Astrocyte of the cerebellum (primary cell): ENCODE measurements at places on chromosomes 5 and 9.

DNA sequence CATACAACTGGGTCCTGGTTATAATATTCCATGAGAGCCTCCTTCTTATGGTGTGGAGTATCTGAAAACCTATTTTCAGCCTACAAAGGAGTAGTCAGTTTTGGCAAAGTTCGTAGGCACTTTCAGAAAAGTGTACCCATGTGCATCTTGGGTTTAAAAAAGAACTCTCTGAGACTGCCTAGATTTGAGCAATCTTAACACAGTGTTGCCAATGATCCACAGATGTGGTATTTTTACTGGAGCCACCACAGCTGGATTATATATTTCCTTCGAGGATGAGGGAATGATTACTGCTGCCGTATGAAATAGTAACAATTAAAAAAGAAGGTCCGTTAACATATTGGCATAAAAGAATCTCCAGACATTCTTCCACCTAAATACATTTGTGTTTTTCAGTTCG, 1.1 kb downstream of the PALM2AKAP2 start:
- no peak for DNase-seq

- DNase-seq: no peak
Observed at GRCh38 chr5:556909-557441, 32.7 kb upstream of the SLC9A3 start.

DNA sequence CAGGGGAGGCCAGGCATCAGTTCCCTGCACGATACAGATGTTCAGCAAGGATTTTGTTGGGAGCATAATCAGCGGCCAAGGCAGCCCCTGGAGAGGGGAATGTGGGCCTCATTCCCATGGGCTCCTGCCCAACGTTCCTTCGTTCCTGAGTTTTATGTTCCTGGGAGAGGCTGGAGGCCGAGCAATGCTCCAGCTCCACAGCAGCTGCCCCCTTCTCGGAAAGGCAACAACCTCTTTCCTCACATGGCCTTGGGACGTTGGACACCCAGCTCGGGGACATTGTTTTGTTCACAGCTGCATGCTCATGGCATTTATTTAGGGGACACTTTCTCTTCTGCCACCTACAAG, 63.8 kb upstream of the COL15A1 start:
- DNase-seq: no peak

DNA sequence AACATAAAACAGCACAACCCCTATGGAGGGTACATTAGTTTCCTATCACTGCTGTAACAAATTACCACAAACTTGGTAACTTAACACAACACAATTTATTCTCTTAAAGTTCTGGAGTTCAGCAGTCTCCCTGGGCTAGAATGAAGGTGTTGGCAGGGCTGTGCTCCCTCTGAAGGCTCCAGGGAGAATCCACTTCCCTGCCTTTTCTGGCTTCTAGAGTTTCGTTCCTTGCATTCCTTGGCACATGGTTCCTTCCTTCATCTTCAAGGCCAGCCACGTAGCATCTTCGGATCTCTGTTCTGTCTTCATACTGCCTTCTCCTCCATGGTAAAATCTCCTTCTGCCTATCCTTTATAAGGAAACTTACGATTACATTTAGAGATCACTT, 25.0 kb upstream of the GSN start:
- no peak for DNase-seq

DNA sequence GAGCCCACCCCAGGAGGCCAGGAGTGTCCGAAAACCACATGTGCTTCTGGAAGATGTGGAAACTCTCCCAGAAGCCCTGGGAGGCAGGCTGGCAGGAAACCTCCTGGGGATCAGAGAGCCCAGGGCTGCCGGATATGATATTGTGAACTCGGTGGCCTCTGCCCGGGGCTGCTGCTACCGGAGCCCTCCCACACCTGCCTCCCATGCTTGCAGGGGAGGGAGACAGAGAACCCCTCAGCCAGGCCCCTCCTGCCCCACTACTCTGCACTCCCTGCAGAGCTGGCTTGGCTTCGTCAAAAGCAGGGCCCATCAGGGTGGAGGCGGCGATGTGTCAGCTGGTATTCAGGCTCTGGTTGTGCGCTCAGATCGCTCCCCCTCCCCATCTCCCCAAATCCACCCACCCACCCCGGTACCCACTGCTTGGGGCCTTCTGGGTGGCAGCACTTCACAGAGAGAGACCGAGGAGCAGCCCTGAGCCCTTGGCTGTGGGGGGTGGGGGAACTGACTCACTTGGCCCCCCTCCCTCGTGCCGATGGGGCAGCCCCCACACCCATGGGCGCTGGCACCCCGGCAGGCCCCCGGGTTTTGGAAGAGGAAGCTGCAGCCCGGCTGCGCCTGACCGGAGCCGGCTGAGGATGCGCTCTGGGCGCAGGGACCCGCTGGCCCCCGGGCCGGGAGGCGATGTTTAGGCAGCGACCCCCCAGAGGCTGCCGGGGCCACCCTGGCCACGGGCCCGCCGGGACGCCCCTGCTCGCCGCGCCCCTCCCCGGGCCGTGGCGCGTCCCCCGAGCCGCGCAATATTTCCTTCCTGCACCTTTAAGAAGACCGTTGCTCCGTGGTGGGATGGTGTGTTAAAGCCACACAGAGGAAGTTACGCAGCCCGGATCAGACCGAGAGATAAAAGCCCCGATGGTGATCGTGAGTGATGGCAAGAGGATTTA, 786 bp upstream of the NTNG2 start:
- DNase-seq: peak; percentile 34

- DNase-seq: no peak
Observed at GRCh38 chr5:15004506-15004905, 132.9 kb upstream of the ANKH start.

- DNase-seq: peak; percentile 48
Observed at GRCh38 chr5:129852747-129853352, 51.4 kb upstream of the CHSY3 start.

- no peak for DNase-seq
Observed at GRCh38 chr5:79062436-79062835, 7.0 kb downstream of the DMGDH start.

DNA sequence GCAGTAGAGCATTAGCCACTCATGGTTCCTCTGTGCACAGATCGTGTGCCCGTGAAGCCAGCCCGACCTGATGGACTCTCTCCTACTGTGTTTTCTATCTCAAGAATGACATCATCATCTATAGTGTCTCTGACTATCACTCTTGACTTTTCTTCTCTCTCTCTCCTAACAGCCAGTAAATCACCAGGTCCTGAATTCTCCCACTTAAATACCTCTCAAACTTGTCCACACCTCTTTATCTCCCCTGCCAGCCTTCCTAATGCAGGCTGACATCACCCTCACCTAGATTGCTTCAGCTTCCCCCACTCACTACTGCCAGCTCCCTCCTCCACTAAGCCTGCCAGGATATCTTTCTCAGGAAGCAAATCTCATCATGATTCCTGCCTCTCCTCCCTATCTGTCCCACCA, 90.6 kb upstream of the MIER3 start:
- DNase-seq: no peak

- DNase-seq: no peak
Observed at GRCh38 chr9:106025453-106025852, 331.1 kb downstream of the TMEM38B start.

DNA sequence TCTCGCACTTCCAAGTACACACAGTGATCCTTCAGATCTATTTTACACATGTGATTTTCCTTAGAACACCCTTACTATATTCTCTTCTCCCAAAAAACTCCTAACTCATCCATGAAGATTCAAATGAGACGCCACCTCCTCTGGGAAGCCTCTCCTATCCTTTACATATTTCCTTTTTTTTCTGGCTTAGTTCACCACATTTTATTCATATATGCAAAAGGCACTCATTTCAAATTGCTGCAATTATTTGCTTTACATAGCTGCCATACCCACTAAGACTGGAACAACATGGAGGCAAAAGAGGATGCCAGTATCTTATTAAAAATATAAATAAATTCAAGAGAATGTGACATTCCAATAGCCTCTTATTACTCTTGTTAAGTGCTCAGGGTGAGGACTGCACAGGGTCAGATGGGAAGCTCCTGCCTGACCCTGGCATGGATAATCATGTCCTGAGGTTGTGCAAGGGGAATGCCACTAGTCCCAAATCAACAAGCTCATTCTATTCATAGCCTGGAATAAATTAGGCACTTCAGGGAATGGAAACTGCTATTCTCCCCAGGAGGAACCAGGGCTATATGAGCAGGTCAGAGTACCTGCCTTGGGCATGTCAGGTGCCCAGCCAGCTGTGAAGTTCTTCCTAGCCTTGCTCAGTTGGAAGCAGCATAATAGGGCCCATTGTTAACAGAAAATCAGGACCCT, 262.9 kb downstream of the FBXL17 start:
- DNase-seq: no peak

GRCh38 chr9:113352411-113352810, 3.1 kb downstream of the BSPRY start:
- no peak for DNase-seq

DNA sequence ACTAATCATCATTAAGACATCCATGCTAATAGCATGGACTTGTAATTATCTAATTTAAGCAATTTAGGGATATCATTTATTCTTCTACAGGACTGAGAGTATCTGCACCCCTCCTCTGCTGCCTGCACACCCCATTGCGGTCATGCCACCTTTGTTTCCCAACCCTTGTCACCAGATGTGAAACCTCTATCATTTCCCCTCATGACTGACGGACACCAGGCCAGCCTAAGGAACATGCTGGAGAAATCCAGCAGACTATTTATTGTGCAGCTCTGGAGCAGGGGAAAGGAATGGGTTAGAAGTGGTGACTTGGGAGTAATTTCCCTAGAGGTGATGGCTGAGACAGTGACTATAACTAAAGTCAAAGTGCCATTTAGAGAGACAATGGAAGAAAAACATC, 40.7 kb downstream of the UGCG start:
- no peak for DNase-seq

DNA sequence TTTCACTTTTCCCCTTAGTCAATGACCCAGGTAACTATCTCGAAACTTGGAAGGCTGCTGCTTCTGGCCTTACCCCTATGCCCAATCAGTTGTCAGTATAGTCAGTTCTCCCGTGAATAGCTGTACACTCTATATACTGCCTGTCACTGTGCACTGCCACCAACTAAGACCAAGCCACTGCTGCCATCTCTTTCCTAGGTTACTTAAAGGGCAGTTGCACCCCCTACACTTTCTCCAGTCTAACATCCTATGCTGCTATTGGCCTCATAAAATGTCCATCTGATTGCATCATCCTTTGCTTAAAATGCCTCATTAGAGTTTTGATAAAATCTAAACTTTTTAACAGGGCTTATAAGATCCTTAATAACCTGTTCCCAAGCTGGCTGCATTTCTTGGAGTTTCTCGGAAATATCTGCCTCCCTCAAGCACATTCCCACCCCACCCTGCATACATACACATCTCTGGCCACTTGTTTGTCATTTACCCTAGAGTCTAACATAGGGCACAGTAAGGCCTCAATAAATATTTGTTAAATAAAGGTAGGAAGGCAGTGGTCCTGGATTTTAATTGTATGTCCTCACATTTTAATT, 32.8 kb upstream of the TNFAIP8 start:
- DNase-seq: no peak

DNA sequence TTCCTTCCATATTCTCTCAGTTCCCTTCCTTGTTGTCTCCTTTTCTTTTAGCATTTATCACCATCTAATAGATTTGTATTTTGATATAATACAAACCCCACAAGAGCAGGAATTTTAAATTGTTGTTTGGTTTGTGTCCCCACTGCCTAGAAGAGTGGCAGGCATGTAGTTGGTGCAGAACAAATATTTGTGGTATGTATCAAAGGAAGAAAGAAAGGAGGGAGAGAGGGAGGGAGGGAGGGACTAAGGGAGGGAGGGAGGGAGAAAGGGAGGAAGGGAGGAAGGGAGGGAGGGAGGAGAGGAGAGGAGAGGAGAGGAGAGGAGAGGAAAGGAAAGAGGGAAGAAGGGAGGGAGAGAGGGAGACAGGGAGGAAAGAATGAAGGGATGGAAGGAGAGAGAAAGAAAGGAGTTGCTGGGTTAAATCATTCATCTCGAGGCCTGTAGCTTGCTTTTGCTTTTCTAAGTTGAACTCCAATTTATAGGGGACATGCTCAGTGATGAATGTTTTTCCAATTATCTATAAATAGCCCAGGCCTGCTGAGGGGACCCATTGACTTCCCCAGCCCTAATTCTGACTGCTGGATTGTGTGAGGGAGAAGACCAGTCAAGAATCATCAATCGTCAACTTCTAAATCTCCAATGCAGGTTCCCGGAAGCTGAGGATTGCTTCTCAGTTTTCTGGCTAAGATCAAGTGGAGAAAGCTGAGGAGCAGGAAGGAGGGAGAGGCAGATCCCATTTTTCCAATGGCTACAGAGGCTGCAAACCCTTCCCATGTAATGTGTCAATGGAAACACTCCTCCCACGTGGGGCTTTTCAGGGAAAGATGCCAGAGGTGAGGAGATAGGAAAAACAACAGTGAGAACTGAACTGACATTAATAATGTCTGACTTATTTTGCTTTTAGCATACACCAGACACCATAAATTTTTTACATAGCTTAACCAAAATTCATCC, 320.7 kb downstream of the ASTN2 start:
- DNase-seq: no peak
